SK-N-MC (cell line): ENCODE measurements at places on chromosomes 3 and 15.

DNA sequence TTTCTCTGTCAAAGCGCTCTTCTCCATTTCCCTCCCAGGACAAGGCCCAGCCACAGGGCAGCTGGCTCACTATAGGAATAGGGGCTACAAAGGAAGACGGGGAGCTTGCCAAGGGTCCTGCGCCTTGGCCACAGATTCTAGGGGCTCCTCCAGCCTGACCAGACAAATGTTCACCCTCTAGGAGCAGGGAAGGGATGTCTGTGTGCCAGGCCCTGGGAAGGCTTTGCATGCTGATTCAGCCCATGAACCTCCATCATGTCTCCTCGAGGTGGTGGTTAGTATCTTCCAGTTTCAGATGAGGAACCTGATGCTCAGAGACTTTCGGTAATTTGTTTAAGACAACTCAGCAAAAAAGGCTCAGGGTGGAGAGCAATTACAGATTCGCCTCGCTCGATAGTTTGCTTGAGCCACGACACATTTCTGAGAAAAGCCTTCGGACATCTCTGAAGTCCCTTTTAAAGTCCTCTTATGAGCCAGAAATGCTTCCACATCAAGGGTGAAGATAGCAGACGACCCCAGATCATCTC, 110.0 kb downstream of the XXYLT1 start:
- no peak for DNase-seq

- no peak for DNase-seq
These were observed 41.6 kb downstream of the TM2D3 start for GRCh38 chr15:101610611-101611000.

GRCh38 chr3:24354230-24354629, 140.4 kb downstream of the THRB start:
- DNase-seq, result no peak

GRCh38 chr3:168801794-168802193, 706.1 kb upstream of the GOLIM4 start:
- DNase-seq, result no peak

- no peak for DNase-seq
These were observed 23.1 kb upstream of the CDCP1 start for GRCh38 chr3:45169125-45169904.

DNA sequence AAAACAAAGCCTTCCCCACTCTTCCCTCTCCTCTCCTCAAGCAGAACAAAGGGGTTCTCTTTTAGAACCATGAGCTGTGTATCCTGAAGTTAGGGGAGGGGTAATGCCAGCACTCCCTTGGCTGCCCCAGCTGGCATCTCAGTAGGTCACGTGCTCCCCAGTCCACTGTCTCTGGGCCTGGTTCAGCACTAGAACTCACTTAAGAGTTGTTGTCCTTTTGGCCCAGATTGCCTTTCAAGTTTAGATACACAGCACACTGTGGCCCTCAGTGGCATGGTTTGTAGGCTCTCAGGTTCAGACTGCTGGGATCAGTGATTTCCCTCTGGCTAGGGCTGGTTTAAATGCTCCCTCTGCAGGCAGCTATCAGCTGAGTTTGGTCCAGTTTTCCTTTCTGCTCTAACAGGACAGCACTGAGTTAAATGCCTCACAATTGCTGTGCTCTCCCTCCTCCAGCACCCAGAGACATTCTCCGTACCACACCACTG, 188.4 kb upstream of the ST8SIA2 start:
- no peak for DNase-seq

GRCh38 chr3:66997560-66998112, 471 bp upstream of the KBTBD8 start:
- DNase-seq, result no peak

DNA sequence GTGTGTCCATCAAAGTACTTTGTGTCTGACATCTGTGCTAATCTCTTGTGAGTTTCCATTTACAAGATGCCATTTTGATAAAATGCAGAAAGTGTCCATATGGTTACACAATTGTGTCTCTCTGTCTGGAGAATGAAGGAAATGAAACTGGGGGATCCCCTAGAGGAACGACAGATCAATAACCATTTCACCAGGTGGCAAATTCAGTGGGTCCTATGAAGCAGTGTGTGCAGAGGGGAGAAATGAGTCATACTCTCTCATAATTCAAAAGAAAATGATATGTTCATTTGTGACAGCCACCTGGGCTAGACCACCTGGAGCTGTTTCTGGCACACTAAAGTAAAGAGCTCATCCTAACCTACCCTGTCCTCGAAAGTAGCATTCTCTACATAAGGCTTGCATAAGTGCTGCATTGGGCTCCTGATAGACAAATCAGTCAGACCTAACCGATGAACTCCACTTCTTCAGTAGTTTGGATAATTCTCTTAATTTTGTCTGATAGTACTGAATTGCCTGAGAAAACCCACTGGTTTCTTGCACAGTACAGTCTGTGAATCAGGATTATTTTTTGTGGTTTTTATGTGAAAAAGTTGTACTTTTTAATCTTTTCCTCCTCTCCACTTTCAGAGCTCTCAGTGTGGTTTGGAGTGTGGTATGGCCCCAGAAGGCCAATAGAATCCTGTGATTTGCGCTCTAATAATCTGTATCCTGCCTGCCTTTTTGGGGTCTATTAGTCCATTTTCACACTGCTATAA, 10.3 kb upstream of the CD47 start:
- no peak for DNase-seq

DNA sequence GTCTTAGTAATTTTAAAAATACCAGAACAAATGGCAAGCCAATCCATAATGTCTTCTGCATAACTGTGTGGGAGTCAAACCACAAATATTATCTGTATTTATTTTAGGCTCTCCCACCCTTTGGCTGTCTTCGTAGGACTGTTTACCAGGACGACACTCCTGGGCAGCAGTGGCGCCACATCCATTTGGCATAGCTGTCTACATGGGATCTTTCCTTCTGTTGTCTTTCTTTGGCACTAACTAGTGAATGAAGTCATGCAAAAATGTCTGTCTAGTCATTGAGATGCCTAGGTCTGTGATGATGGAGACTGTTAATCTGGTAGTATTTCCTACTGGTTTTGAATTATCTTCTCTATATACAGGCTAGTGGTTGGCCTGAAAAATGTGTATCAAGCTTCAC, 54.0 kb upstream of the CHMP2B start:
- DNase-seq, result no peak

DNA sequence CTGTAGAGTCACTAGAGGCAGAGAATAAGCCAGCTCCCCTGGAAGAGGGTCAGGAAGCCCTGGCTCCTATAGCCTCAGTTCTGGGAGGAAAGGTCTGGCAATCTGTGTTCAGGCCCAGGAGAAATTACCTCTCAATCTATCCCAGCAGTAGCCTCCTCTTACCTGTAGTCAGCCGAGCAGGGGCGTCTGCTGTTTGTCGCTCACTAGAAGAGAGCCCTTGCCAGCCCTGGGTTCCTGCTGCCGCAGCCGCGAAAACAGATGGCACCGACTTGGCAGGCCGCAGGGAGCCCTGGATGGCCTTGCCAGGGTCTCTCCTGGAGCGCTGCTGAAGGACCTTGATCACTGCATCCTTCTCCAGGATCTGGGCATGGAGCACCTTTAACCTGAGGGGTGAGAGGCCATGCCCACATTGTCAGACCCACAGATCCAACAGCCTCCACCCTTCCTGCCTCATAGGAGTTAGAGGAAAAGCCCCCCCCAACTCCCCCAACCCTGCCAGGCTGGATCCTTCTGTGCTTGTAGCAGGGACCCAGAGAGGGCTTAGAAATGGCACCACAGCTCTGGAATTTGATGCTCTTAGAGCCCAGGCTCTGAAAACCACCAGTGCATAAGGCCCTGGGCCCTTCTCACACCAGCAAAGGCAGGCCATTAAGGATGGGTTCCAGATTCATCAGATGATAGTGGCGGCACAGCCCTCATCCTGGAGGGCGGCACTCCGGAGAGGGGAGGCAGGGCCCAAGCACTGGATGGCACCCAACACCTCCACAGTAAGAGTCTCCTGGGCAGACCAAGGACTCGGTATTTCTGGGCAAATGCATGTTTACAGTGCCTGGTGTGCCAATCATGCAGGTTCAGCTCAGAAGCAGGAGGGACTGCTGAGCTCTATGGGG, 14.9 kb downstream of the AMOTL2 start:
- no peak for DNase-seq

DNA sequence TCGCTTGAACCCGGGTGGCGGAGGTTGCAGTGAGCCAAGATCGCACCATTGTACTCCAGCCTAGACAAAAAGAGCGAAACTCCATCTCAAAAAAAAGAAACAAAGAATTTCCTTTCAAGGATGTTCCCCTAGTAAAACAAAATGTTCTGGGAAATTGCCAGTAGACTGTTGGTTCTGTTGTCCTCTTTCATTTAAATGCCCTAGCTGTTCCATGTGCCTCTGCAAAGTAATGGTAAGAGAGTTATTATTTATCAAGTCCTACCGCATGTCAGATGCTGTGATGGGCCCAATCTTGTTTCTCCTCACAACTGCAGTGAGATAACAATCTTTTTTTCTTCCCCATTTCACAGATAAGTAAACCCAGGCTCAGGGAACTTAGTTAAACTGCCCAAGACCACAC, 254.3 kb upstream of the TPM1 start:
- no peak for DNase-seq

- no peak for DNase-seq
These were observed 55.4 kb downstream of the NUP210 start for GRCh38 chr3:13364602-13365271.

DNA sequence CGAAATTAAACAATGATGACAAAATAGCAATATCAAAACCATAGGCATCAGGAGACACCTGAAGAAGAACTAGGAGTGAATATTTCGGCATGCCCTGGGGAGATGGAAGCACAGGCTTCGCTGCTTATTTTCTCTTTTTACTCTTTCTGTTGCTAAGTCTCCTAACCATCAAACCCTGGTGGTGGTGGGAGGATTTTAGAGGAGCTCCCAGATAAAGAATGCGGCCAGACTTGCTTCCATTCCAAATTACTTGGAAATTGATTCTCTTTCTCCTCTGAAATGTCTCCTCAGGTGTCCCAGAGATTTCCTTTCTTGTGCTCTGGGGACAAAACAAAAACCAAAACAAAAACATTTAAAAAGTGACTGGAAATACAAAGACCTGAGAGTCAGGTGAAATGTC, 243.0 kb downstream of the KBTBD8 start:
- no peak for DNase-seq

GRCh38 chr3:147393943-147394883, 12.1 kb downstream of the ZIC4 start:
- DNase-seq, result no peak

GRCh38 chr3:132033471-132033870, 1.3 kb downstream of the CPNE4 start:
- no peak for DNase-seq

DNA sequence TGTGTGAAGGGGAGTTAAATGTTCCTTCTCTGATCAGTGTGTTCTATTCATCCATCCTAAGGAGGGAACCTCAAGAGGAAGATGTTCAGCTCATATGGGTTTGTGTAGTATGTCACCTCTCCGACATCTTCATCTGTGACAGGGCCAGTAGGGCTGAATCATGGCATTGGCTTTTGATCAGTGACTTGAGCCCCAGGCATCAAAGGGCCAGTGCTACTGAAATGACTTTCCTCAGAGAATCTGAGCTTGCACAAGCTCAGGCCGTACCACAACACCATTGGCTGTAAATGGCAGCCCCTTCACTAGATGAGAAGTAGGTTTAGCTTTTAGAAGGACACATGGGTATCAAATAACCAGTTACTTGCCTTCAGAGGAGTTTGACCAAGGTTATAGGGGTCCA, 183.2 kb upstream of the NR2E3 start:
- DNase-seq, result no peak

DNA sequence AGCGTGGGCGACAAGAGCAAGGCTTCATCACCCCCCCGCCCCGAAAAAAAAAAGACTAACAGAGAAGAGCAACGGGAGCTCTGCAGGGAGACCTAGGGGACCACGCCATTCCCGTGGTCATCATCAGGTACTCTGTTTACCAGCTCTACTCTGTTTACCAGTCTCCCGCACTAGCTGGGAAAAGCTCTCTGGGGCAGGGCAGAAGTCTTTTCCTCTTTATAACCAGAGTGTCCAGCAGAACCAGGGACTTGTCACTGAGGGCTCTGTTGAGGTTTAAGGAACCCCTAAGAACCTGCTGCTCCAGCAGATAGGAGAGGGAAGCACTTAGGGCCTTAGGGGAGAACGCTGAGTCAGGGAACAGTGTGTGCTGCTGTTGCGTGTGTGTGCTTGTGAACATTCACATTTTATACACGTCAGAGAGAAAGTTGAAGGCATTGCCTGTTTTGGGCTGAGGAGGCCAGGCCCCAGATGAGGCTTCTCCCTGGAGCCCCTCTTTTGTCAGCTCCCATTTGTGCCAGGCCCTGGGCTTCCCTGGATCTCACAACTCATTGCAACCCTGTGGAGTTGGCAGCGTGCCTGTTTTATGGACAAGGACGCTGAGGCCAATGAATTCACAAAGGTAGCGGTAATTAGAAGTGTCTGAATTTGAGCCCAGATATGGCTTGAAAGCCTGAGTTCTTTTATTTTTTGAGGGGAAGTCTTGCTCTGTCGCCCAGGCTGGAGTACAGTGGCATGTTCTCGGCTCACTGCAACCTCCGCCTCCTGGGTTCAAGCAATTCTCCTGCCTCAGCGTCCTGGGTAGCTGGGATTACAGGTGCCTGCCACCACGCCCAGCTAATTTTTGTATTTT, 24.2 kb upstream of the ERICH6 start:
- DNase-seq, result no peak

- no peak for DNase-seq
These were observed 21.6 kb downstream of the CHRNA3 start for GRCh38 chr15:78599189-78599588.

GRCh38 chr3:186786922-186787321, 3.5 kb downstream of the EIF4A2 start:
- no peak for DNase-seq

DNA sequence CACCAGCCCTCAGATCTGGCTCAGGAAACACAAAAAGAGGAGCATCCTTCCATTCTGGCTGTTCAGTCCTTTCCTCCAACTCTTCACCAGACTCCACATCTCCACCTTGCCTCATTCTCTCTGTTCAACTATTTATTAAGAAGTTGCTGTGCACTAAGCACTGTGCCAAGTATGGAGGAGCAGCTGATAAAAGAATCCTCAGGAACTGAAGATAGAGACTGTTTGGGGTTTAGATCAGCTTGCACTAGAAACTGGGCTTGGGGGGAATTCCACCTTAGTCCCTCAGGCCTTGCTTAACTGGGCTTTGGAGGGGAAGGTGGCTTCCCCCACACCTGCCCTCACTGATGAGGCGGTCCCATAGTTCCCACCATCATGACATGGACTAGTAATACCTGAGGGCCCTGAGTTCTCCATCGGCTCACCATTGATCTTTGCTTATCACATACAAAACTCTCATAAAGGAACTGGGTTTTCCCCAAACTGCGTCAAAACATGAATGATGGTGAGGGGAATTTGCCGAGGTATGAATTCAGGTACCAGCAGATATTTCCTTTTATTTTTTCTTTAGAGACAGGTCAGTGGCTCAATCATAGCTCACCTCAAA, 1.7 kb upstream of the CCR8 start:
- DNase-seq, result no peak

GRCh38 chr15:98350276-98350675, 298.1 kb upstream of the IGF1R start:
- DNase-seq, result no peak

- no peak for DNase-seq
These were observed 3.9 kb downstream of the CLDND1 start for GRCh38 chr3:98518816-98519215.

DNA sequence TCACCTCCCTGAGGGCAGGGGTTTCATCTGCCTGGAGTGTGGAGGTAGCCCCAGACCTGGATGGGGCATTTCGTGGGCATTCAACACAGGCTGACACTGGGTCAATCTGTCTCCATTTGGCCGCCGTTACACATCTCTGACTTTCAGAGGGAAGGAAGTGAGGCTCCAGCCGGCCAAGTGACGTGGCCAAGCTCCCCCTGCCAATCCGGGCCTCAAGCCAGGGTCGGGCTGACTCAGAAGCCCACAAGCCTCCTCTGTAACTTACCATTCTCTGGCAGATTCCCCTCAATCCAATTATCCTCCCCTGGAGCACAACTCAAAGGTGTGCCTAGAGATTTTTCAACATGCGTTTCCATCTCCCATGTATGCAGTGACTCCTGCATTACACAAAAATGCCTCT, 227.6 kb downstream of the KLF13 start:
- DNase-seq, result no peak
